Glomerular endothelial cell (primary cell): ENCODE measurements at places on chromosomes 7 and 10. TPM values are rescaled to one million over a fixed set of nuclear protein-coding genes. Genes with fewer than 3 reads are reported as not detected.

DNA sequence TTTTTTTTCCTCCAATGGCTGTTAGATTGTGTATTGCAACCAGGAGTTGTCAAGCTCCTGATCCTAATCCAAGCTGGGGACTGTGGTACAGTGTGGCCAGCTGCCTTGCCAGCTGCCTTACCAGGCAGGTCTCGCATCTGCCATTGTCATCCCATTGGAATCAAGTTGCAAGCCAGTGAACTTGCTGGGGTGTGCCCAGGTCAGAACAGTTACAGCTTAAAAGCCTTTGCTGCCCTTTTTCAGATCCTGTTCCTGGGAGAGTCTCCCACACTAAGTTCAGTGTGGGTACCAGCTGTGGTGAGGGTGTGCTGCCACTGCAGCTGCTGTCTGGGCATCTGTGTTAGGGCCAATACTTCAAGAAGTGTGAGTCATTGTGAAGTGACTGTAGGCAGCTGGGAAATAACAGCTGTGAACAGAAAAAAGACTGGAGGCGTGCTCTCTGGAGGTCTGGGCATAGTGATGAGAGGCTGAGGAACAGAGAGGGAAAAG, 72.8 kb downstream of the CCNY start:
- no peak for DNase-seq

- no peak for DNase-seq
Measured at GRCh38 chr10:11638055-11638698, 26.7 kb upstream of the USP6NL start.

RNF32 gene
- total RNA-seq = 0.12 and 0.15 TPM in 2 replicates

DNA sequence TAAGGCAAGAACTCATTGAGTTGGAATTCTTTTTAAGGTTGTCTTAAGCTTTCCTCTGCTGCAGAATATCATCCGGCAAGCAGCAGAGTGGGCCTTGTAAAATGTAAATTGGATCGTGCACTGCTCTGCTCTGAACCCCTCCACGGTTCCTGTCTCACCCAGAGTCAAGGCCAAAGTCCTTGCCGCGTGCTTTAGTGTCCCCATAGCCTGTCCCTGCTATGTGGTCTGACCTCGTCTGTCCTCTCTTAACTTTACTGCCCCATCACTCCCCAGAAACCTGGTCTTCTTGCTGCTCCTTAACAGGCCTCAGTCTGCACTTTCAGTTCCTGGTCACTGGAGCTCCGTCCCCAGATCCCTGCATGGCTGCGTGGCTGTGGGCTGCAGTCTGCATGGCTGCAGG, 121.6 kb upstream of the SDK1 start:
- DNase-seq = no peak

ELN gene
- 0.35 and 1.8 TPM in 2 replicates for total RNA-seq

GRCh38 chr7:94394437-94395140, at the start of gene COL1A2:
TSS of gene COL1A2 (plus strand) at chr7:94394895. CDS start at chr7:94395032, 137 bp downstream.
- DNase-seq = no peak

SRGN gene
- 380 and 694 TPM in 2 replicates for total RNA-seq

HIBADH gene
- total RNA-seq = 29.8 and 31.7 TPM in 2 replicates

SPDYE16 gene
- total RNA-seq = 0.24 TPM in 1 of 2 replicates, not detected in the other
